Activated naive CD4-positive, alpha-beta T cell (primary cell): ENCODE measurements at places on chromosomes 1 and 21.
A peak's percentile ranks its signal among the peaks of the same experiment; 100 is the strongest.

DNA sequence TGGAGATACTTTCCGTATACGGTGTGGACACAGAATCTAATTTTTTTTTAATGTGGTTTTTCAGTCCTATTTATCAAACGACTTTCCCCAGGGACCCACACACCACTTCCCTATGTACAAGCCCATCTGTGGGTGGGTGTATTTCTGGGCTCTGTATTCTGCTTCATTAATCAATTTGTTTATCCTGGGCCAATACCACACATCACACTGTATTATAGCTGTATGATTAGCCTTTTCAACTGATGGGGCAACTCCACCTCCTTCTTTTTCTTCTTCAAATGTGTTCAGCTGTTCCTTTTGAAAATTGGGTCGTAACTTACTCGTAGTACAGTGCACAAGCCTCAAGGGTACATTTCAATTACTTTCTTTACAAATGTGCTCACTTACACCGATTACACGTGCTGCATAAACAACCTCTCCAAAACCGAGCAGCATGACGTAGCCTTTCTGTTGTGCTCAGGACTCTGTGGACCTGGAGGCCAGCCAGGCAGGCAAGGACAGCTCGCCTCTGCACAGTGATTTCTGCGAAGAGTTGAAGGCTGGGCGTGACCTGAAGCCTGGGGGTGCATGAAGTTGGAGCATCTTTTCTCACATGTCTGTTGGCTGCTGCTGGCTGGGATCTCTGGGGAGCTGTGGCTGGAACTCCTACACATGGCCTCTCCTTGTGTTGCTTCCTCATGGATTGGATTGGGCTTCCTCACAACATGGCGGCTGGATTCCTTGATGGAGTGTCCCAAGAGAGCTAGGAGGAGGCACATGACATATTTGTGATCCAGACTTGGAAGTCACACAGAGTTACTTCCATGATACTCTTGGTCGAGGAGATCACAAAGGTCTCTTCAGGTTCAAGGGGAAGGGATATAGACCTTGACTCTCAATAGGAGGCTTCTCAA is 126.5 kb downstream of the CRYAA start:
- no peak for DNase-seq

- no peak for DNase-seq
Observed at GRCh38 chr1:91819038-91819788, 66.7 kb downstream of the TGFBR3 start.

DNA sequence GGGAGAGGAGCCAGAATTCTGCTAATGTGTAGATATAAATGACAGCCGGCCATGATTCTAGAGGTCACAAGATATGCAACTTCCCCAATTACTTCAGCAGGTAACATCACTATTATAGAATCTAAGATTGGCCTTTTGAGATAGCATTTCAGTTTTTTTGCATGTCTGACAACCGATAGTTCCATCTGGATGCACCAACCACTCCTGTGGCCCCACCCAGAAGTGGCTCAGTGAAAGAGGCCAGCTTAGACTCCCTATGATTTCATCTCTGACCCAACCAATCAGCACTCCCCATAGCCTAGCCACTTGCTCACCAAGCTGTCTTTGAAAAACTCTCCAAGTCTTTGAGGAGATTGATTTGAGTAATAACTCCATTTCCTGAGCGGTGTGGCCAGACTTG is 30.3 kb upstream of the NUF2 start:
- DNase-seq, result no peak

- DNase-seq, result peak; percentile 35
Observed at GRCh38 chr1:42747125-42747524, 7.1 kb upstream of the CLDN19 start.
